IMR-90 (cell line): ENCODE measurements at places on chromosomes 16 and 17. TPM values are rescaled to one million over a fixed set of nuclear protein-coding genes. Genes with fewer than 3 reads are reported as not detected.

- H3K36me3 ChIP-seq: peaks cover 20% of the 10 kb centered on the region
- H3K4me1 ChIP-seq: peaks cover 21% of the 10 kb centered on the region
- peak overlapping the region; percentile 99 for H3K27ac ChIP-seq
- peak; percentile 32 for DNase-seq
- no peaks in the 10 kb centered on the region for H3K27me3 ChIP-seq
- peak overlapping the region; percentile 96 for H3K4me3 ChIP-seq
Observed at GRCh38 chr17:48541036-48541576, 3.8 kb downstream of the HOXB2 start.

Gene TMC8
- not detected in 2 replicates for total RNA-seq

Gene TOX3
- not detected in 2 replicates for total RNA-seq

GRCh38 chr17:35315283-35315682 lies 58.1 kb downstream of the SLFN11 start:
- peak; percentile 85 for DNase-seq
- no peaks in the 10 kb centered on the region for H3K36me3 ChIP-seq
- H3K4me1 ChIP-seq: peaks cover 3% of the 10 kb centered on the region; the same call in 1 of the 2 replicates

Gene NPTX1
- total RNA-seq: 20.8 and 23.3 TPM in 2 replicates

Gene GLP2R
- total RNA-seq: under 0.01 TPM in 1 of 2 replicates, not detected in the other
